SJSA1 (cell line): ENCODE measurements at places on chromosomes 11 and 22. TPM values are rescaled to one million over a fixed set of nuclear protein-coding genes. Genes with fewer than 3 reads are reported as not detected.

- no peak for DNase-seq
Measured at GRCh38 chr11:63884196-63884932, 32.6 kb downstream of the RCOR2 start.

DNA sequence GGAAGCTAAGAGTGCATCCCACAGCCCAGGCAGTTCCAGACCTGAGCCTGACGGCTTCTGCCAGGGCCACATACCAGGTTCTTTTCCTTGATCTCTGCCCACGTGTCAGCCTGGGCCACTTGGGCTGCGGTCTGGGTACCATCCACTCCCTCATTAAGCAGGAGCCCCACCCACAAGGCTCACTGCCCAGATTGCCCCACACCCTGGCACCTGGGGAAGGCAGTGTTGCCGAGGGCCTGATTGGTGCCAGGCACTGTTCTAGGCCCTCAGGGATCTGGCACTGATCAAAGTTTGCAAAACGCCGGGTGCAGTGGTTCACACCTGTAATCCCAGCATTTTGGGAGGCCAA, 15.4 kb downstream of the GGA1 start:
- no peak for DNase-seq

DNA sequence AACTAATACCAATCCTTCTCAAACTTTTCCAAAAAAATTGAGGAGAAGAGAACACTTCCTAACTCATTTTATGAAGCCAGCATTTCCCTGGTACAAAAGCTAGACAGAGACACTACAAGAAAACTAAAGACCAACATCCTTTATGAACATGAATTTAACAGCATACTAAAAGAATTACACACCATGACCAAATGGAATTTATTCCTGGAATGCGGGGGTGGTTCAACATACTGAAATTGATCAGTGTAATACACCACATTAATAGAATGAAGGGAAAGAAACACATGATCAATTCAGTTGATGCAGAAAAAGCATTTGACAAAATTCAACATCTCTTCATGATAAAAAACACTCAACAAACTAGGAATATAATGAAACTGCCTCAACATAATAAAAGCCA, 148.1 kb downstream of the WNT7B start:
- no peak for DNase-seq

- no peak for DNase-seq
Measured at GRCh38 chr22:24247011-24247507, 2.2 kb upstream of the GGT5 start.

- DNase-seq: no peak
Measured at GRCh38 chr11:117202386-117203068, 3.4 kb downstream of the TAGLN start.

GRCh38 chr22:46619240-46619829, 851 bp upstream of the GRAMD4 start:
- no peak for DNase-seq

- DNase-seq: no peak
Measured at GRCh38 chr11:17406082-17406817, 17.8 kb upstream of the KCNJ11 start.

DNA sequence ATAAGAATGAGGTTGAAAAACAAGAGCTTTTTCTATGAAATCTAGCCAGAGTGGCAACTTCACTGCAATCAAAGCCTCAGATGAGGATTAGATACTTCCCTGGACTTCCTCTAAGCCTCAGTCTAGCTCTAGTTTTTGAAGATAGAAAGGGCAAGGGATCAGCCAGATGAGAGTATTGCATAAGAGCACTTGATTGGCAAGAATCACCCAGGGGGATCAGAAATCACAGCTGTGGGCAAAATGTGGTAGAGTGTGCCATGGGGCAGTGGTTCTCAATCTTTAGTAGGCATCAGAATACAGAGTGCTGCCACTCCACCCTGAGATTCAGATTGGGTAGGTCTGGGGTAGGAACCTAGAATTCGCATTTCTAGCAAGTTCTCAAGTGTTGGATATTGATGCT, 82.4 kb downstream of the EXT2 start:
- no peak for DNase-seq

DNA sequence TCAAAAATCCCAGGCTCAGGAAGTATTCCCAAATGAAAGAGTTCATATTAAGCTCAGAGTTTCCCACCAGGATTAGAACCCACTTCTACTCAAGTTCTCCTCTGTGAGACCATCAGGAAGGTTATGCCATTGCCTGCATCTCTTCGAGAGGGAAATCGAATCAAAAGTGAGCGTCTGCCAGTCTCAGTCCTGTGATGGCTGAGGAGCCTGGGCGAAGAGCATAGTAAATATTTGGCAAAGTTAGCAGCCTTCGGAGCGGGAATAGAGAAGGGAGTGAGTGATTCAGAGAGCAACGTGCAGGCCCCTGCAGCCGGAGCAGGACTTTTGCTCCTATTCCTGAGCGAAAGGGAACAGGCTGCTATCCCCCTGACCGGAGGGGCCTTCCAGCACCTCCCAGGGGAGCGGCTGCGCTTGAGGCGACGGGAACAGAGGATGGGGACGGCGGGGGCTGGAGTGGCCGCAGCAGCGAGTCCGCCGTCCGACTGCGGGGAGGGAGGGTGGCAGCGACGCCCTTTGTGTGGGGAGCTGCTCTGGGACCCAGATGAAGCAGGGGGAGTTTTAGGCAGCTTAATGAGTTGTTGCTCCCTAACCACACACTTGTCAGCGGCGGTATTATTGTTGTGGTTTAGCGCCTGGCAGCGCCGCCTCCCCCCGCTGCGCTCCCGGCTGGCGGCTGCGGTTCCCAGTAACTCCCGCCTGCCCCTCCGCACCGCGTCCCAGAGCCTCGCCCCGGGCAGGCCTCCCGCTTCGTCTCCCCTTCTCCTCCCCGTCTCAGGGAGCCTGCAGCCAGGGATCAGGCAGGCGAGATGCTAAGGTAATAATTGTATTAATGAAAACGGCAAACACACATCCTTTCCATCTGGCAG, 21.7 kb upstream of the NRGN start:
- no peak for DNase-seq

- peak; percentile 45 for DNase-seq
Measured at GRCh38 chr22:20396639-20397038, 2.7 kb downstream of the ZNF74 start.

- DNase-seq: no peak
Measured at GRCh38 chr22:36684841-36685240, 18.7 kb downstream of the CACNG2 start.

GRCh38 chr22:45709866-45710265, 38.2 kb downstream of the ATXN10 start:
- peak; percentile 80 for DNase-seq

DNA sequence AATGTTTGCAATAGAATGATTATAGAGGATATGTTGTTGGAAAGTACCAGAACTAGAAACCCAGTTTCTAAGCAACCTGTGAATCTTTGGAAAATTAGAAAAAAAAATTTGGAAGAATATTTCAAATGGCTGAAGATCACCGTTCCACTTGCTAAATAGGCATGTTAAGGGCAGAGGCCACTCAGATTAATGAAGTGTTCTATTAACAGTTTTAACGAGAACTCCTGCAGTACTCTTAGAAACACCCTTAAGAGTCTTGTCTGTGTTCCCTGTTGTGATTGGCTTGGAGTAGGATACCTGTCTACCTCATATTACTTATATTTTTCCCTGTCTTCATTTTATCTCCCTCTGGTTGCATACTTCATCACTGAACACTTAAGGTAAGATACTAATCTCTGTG, 4.6 kb downstream of the C11orf54 start:
- no peak for DNase-seq

GRCh38 chr11:124081483-124081882, 33.8 kb upstream of the VWA5A start:
- DNase-seq: no peak

GRCh38 chr11:34997952-34998528, 81.6 kb downstream of the PDHX start:
- peak; percentile 33 for DNase-seq

GRCh38 chr22:24494528-24495364, at the start of gene UPB1:
Gene UPB1, plus strand, starts transcription at chr22:24495332. Its CDS starts 72 bp downstream, at chr22:24495404.
- DNase-seq: no peak

DNA sequence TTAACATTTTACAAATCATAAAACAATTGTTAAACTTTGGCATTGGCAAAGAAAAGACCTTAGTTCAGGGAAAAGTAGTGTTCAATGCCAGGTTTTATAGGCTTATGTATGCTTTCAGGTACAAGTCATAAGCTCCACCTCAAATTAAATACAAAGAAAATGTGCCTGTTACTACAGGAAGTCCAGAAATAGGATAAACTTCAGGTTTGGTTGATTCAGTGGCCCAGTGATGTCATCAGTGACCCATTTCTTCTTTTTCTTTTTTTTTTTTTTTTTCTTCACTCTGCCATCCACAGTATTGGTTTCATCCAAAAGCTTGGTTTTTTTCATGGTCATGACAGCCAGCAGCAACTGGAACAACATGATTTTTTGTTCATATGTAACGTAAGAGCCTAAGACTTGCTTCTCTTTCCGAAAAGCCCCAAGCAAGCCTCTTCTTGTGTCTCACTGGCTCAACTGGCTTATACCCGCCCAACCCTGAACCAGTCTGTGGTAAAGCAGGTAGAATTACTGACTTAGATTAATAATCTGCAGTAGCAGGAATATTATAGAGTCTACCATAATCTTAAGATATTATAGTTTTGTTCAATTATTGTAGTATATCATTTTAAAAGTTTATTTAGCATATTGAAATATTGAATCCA, 46.2 kb downstream of the TTC17 start:
- no peak for DNase-seq

Gene MRGPRF
- 25.8 and 27.4 TPM in 2 replicates for total RNA-seq

Gene ANKRD13D
- total RNA-seq: 40.2 and 61.7 TPM in 2 replicates

Gene MRGPRE
- not detected in 2 replicates for total RNA-seq

Gene OR5M3
- not detected in 2 replicates for total RNA-seq

Gene OR8H2
- total RNA-seq: not detected in 2 replicates

Gene RFPL3
- total RNA-seq: not detected in 2 replicates

Gene SPATA19
- not detected in 2 replicates for total RNA-seq
